ENCODE measurements at places on chromosomes 6 and 20.

- no peak for DNase-seq
Measured at GRCh38 chr6:105781915-105782314, 304.2 kb upstream of the PRDM1 start.

- DNase-seq, result no peak
Measured at GRCh38 chr20:50189681-50190250, 864 bp upstream of the CEBPB start.

- DNase-seq, result no peak
Measured at GRCh38 chr6:167244064-167244960, 46.8 kb upstream of the UNC93A start.

- peak; percentile 46 for DNase-seq
Measured at GRCh38 chr20:50837532-50838321, 42.9 kb downstream of the BCAS4 start.

- no peak for DNase-seq
Measured at GRCh38 chr20:1623501-1624205, 3.8 kb upstream of the SIRPB1 start.

DNA sequence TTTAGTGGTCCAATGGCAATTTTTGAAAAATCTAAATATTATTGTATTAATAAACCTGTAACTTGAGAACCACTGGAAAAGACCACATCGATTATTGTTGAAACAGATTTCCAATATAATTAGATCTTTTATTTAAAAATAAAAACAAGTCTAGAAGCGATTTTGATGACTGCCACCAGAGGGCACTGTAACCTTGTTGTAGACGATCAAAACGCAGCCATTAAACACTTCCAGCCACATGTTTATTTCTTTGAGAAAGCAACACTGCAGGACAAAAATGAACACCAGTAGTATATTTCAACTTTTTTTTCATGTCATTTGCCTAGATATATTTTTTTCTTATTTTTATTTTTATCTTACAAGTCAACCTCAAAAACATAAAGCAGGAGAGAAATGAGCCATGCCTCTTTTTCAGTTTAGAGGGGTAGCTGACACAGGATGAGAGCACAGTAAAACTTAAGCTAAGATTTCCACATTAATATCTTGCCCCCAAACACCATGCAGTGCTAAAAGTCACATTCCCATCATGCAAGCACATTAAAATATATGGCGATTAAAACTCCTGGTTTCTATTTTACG, 115.4 kb downstream of the OPRM1 start:
- peak; percentile 47 for DNase-seq

DNA sequence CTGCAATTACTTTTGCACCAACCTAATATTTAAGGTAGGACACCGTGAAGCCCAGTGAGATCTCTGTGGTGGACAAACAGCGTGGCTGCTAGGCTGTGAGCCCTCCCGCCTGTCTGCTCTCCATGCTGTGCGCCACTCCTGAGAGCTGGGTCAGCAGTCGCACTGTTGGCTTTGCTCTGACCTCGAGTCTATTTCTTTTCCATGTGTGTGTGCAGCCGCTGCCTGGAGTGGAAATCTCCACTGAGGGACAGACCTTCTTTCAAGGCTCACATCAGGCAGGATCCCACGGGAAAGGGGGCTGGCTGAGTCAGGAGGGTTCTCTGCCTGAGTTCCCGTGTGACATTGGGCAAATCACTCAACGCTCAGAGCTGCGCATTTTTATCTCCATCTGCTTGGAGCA, 27.1 kb downstream of the RIPOR3 start:
- DNase-seq, result no peak

- DNase-seq, result no peak
Measured at GRCh38 chr6:165628955-165629354, 34.1 kb downstream of the PDE10A start.

DNA sequence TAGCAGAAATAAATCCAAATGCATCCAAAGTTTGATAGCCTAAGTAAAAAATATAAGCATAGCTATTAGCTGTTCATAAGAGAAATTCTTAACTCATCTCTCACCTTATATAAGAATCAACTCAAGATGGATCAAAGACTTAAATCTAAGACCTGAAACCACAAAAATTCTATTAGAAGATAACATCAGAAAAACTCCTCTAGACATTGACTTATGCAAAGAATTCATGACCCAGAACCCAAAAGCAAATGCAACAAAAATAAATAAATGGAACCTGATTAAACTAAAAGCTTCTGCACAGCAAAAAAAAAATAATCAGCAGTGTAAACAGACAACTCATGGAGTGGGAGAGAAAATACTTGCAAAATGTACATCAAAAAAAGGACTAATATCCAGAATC, 184.3 kb downstream of the TFAP2A start:
- DNase-seq, result no peak

GRCh38 chr20:34337544-34337943, 25.5 kb upstream of the ITCH start:
- no peak for DNase-seq

- DNase-seq, result peak; percentile 54
Measured at GRCh38 chr6:104325341-104326172, 534.2 kb downstream of the HACE1 start.

- no peak for DNase-seq
Measured at GRCh38 chr20:1327827-1328679, 886 bp downstream of the SDCBP2 start.

DNA sequence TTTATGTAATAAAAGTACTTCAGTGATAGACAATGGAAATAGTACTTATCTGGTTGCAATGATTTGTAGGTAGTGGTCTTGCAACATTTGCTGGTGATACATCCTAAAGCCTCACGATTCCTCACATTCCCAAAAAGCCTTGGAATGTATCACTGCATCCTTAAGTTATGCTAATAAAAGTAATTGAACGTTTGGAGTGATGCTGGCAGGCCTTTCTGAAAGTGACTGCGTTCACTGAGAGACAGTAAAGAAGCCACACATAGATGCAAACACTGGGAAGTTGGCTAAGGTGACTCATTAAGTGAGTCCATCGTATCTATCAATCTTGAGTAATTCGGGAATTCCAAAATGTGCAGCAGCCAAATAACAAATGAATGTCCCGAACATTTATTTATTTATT, 444.1 kb upstream of the SOX4 start:
- no peak for DNase-seq

DNA sequence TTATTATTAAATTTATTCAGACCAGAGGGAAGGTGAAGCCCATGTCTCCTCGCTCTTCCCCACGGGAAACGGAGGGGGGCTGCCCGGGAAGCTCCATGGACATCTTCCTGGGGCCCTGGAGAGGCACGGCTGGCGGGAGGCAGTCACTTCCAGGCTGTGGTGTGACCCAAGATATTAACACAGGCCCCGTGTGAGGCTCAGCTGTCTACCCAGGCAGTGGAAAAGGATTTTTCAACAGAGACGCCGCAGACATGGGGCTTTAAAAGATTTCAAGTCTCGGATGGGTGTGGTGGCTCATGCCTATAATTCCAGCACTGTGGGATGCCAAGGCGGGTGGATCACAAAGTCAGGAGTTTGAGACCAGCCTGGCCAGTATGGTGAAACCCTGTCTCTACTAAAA, 117.9 kb downstream of the ERMARD start:
- DNase-seq, result no peak

DNA sequence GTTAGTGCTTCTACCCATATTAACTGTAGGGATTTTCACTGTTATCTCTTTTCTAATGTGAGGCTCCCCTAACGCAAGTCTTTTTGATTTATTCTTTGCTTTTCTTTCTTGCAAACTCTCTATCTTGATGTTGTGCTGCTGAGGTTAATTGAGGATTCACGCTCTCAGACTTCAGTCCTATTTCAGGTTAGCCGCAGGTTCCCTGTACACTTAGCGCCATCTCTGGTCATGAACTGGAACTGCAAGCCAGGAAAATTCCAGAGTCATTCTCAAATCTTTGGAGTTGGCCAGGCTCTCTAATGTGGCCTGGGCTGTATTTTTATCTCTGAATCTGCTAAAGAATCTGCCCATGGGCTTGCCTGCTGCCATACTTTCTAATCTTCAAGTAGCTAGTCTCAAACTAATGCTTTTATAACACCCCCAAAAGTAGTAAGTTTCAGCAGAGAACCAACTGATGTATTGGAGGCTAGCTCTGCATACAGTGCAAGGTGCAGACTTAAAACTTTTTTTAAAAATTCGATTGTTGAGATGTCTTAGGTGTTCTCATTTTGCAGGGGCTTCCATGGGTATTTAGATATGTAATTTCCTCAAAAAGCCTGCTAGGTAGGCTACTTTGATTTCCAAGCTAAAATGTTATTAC, 91.1 kb upstream of the OPRM1 start:
- DNase-seq, result peak; percentile 46

DNA sequence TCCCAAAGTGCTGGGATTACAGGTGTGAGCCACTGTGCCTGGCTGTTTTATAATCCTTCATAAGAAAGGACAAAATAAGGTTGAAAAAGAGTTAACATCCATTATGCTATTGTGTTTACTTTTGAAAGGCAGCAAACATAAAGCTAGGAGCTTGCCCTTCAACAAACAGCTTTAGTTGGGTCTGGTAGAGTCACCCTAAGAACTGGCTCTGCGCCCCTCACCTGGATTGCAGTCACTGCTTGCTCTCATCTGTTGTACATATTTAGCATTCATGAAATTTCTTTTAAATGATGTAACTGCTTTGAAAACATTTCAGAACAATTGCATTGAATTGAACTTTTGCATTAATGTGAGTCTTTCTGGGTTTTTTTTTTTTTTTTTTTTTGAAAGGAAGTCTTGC, 38.9 kb downstream of the JARID2 start:
- DNase-seq, result peak; percentile 43

Measured in brain microvascular endothelial cell (primary cell).